ENCODE measurements at places on chromosomes 5 and 9. TPM values are rescaled to one million over a fixed set of nuclear protein-coding genes. Genes with fewer than 3 reads are reported as not detected.

EGR1 gene
- 8.8 TPM for total RNA-seq

TAL2 gene
- not detected for total RNA-seq

TOR4A gene
- 22.1 TPM for total RNA-seq

PCDHGA7 gene
- total RNA-seq: 6.8 TPM

CXXC5 gene
- 29.0 TPM for total RNA-seq

CTNNAL1 gene
- total RNA-seq: 68.4 TPM

PRELID2 gene
- 27.9 TPM for total RNA-seq

DAB2IP gene
- 16.5 TPM for total RNA-seq

PCDHB2 gene
- total RNA-seq: 4.6 TPM

PCDHGA10 gene
- total RNA-seq: 10.2 TPM

AIF1L gene
- total RNA-seq: 0.51 TPM

SV2C gene
- total RNA-seq: not detected

CAVIN4 gene
- 1.5 TPM for total RNA-seq

PALM2AKAP2 gene
- 9.9 TPM for total RNA-seq

LCP2 gene
- not detected for total RNA-seq

Measured in fibroblast of lung (primary cell).